ENCODE measurements at places on chromosomes 2 and 18. TPM values are rescaled to one million over a fixed set of nuclear protein-coding genes. Genes with fewer than 3 reads are reported as not detected.

Gene MAP3K19
- total RNA-seq: not detected

Gene FAM161A
- 1.8 TPM for total RNA-seq

Gene NEURL3
- total RNA-seq: 0.32 TPM

Gene TEX44
- not detected for total RNA-seq

Gene VAMP5
- 129 TPM for total RNA-seq

Gene HOXD9
- 10.7 TPM for total RNA-seq

Gene LOXHD1
- 0.16 TPM for total RNA-seq

Gene NLRC4
- total RNA-seq: not detected

Gene PRKAG3
- not detected for total RNA-seq
